ENCODE measurements at places on chromosomes 3 and 15. TPM values are rescaled to one million over a fixed set of nuclear protein-coding genes. Genes with fewer than 3 reads are reported as not detected.

ATP13A5 gene
- total RNA-seq: not detected

GADL1 gene
- total RNA-seq: not detected

PODXL2 gene
- total RNA-seq: 0.65 TPM

ARPIN gene
- 18.0 TPM for total RNA-seq

RHOA gene
- total RNA-seq: 788 TPM

GABRG3 gene
- not detected for total RNA-seq

DLEC1 gene
- 0.16 TPM for total RNA-seq

PIGZ gene
- 1.5 TPM for total RNA-seq

OR5K2 gene
- total RNA-seq: not detected

WDR48 gene
- total RNA-seq: 33.6 TPM

RNF168 gene
- 14.3 TPM for total RNA-seq

CD86 gene
- total RNA-seq: not detected

ISL2 gene
- 0.12 TPM for total RNA-seq

MESP1 gene
- 0.12 TPM for total RNA-seq

ACP3 gene
- under 0.01 TPM for total RNA-seq

RBMS3 gene
- total RNA-seq: 76.7 TPM

CACNA2D3 gene
- 2.4 TPM for total RNA-seq

CMTM8 gene
- 0.16 TPM for total RNA-seq

RAF1 gene
- total RNA-seq: 124 TPM

OXNAD1 gene
- total RNA-seq: 9.7 TPM

ADCY5 gene
- 1.3 TPM for total RNA-seq

PLSCR2 gene
- total RNA-seq: not detected

DBR1 gene
- total RNA-seq: 12.8 TPM

RASL12 gene
- total RNA-seq: 8.3 TPM

CEP70 gene
- total RNA-seq: 15.2 TPM

PXYLP1 gene
- total RNA-seq: 16.2 TPM

KLHL40 gene
- total RNA-seq: not detected

RBPMS2 gene
- not detected for total RNA-seq

CSPG4 gene
- total RNA-seq: 181 TPM

ZNF35 gene
- 23.3 TPM for total RNA-seq

CLDN16 gene
- not detected for total RNA-seq

SELENOS gene
- total RNA-seq: 66.0 TPM

KLF15 gene
- total RNA-seq: 0.49 TPM

SNTN gene
- not detected for total RNA-seq

HIGD2B gene
- total RNA-seq: not detected

KNG1 gene
- not detected for total RNA-seq

RASGRP1 gene
- 0.24 TPM for total RNA-seq

SOX14 gene
- total RNA-seq: not detected

TRMT10C gene
- total RNA-seq: 21.0 TPM

GDPGP1 gene
- 7.5 TPM for total RNA-seq

UBA3 gene
- total RNA-seq: 74.8 TPM

DUOX2 gene
- 0.12 TPM for total RNA-seq

GNAT1 gene
- total RNA-seq: not detected

SRGAP3 gene
- 2.2 TPM for total RNA-seq

CCR5 gene
- not detected for total RNA-seq

CYP1A2 gene
- not detected for total RNA-seq

KIF15 gene
- 1.3 TPM for total RNA-seq

CERS3 gene
- total RNA-seq: 0.36 TPM

TTC23 gene
- 27.4 TPM for total RNA-seq

KBTBD8 gene
- 0.49 TPM for total RNA-seq

NEK10 gene
- 10.9 TPM for total RNA-seq

DPPA2 gene
- not detected for total RNA-seq

SLC25A38 gene
- total RNA-seq: 26.5 TPM

ZNF774 gene
- total RNA-seq: 0.85 TPM

SLC9A9 gene
- 23.7 TPM for total RNA-seq

KY gene
- total RNA-seq: 0.49 TPM

SLC28A2 gene
- not detected for total RNA-seq

Data from hair follicle dermal papilla cell (primary cell).